Dorsolateral prefrontal cortex (tissue), 122 donors: ENCODE measurements at places on chromosomes 1 and 21.

DNA sequence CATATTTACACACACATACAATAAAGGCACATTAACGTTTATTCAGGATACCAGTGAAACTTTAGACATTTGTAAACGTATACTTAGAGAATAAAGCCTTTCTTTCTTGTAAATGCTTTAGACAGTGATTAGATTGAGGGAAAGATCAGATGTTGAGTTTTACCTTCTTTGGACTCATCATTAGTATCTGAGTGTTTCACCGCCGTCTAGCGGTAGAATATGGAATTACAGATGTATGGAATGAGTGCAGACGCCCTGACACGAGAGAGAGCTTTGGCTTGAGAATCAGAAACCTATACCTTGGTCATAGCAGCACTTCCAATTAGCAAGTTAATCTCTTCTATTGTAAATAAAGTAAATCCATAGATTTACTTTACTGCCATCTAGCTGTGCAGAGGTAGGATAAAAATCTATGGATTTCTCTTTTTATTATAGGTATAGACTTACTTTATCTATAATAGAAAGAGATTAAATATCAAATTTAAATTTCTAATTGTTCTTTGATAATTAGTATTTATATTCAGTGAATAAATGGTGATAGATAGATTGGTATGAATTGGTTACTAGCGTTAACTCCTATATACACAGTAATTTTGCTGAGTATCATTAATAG lies 12.6 kb downstream of the FLG2 start:
- DNase-seq = no peak

GRCh38 chr21:29470397-29470796 lies 171.7 kb downstream of the BACH1 start:
- DNase-seq = no peak

- DNase-seq = no peak
These were observed 42.9 kb upstream of the CD53 start for GRCh38 chr1:110829955-110830553.

DNA sequence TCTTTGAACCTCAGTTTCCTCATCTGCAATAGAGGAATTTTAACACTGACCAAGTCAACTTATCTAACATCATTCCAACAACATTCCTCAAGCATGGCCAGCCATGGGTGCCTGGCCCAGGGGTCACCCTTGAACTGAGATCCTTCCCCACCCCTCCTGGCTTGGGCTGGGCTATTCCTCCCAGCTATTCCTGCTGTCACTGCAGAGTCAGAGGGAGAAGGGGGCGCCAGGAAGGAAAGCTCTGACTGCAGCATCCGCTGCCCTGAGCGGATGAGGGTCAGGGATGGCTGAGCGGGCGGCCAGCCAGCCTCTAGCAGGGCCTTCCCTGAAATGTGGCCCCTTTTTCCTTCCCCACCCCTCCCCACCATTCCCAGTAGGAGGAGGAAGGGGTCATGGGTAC lies 3.1 kb downstream of the TINAGL1 start:
- DNase-seq = peak; percentile 1

GRCh38 chr1:187474336-187474735 lies 645.6 kb downstream of the PLA2G4A start:
- DNase-seq = no peak

GRCh38 chr1:209707308-209707707 lies 2.7 kb downstream of the HSD11B1 start:
- DNase-seq = no peak

DNA sequence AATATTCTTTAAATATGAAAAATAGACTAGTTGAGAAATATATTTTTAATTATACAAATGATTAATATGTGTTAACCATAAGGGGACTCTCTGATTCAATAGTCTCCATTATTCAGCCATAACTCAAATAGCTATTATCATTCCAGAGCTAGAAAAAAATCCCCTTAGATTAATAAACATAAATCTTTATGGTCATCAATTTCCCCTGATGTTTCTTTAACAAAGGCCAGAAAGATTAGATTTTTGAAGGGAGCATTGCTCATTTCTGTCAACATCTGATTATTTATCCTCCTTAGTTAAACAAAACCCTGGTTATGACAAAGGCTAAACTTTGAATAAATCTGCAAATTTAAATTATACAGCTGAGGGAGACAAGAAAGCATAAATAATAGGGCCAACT lies 215.7 kb downstream of the PLA2G4A start:
- DNase-seq = no peak

- no peak for DNase-seq
These were observed 16.7 kb upstream of the LSM10 start for GRCh38 chr1:36414384-36414783.

GRCh38 chr1:18322368-18323032 lies 158.2 kb upstream of the KLHDC7A start:
- DNase-seq = peak; percentile 45

DNA sequence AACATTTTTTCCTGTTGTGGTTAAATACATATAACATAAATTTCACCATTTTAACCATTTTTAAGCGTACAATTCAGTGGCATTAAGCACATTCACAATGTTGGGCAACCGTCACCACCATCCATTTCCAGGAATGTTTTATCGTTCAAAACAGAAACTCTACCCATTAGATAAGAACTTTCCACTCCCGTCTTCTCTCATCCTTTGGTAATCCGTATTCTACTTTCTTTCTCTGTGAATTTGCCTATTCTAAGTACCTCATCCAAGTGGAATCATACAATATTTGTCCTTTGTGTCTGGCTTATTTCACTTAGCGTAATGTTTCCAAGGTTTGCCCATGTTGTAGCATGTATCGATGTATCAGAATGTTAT lies 336.0 kb downstream of the RRAGC start:
- no peak for DNase-seq

DNA sequence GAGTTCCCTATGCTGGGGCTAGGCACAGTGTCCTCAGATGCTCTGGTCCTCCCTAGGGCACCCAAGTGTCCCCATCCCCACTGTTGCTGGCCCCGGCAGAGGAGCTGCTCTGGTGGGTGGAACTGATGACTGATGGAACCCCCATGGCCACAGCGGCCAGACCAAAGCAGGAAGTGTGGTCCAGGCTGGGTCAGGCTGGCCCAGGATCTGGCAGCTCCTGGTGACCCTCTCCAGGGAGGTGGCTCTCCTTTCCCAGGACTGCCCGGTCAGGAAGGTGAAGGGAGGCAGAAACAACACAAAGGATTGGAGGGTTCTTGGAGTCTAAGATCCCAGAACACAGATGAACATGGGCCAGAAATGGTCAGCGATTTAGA lies 1.1 kb downstream of the NKAIN1 start:
- no peak for DNase-seq

GRCh38 chr1:197464044-197464443 lies 196.0 kb downstream of the CRB1 start:
- DNase-seq = no peak

DNA sequence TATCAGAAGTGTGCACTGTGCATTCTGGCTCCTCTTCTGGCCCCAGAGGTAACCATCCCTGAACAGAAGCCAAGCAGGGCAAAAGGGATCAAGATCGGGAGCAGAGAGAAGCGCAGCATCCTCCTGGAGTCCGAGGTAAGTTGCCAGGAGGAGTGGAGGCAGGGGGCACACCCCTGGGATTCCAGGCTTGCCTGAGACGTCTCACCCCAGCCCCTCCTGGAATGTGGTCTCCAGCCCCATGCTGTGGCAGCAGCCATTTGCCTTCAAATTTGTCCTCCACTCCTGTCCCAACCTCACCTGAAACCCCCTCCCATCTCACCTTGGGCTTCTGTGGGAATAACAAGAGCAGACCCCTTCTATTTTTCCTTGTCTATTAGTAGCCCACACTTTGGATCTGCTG lies 10.1 kb downstream of the LRRC71 start:
- DNase-seq = no peak

- peak; percentile 74 for DNase-seq
These were observed 1.6 kb downstream of the COLGALT2 start for GRCh38 chr1:184035719-184036516.

DNA sequence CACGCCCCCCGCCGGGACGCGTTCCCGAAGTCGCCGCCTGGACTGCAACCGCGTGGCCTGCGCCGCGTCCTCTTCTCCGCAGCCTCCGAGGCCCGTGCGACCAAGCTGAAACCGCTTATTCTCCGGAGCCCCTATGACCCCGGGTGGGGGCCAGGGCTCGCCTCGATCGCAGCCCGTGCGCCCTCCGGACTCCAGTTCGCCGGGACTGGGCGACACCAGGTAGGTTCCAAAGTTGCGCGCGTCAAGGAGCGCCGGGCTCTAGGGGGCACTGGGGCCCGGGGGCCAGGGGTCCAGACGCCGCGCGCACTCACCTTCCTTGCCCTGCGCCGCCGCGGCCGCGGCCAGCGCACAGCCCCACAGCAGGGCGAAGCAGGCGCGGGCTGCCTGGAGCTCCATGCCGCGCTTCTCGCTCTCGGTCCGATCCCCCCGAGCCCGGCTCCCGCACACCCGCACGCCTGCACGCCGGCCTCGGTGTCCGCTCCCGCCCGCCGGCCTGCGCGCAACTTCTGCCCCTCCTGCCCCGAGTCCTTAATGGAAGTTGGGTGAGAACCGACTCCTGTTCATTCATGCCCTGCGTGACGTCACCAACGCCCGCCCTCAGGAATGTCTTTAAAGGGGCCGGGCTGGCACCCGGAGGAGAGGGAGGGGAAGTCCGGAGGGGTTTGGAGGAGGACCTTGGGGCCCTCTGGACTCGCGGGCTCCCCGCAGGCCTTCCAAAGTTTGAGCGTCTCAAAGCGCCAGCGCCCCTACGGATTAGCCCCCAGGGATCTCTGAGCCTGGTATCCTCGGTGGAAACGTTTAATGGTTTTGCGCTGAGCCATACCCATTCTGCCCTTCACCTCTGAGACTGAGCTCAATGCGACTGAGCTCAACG lies at the start of gene EPHA2:
TSS of gene EPHA2 (minus strand) at position 533 of the 874 bp plus-strand sequence. CDS start at position 396, 137 bp downstream.
- peak; percentile 51 for DNase-seq

- DNase-seq = no peak
These were observed 357.1 kb downstream of the DISC1 start for GRCh38 chr1:231983588-231984193.

DNA sequence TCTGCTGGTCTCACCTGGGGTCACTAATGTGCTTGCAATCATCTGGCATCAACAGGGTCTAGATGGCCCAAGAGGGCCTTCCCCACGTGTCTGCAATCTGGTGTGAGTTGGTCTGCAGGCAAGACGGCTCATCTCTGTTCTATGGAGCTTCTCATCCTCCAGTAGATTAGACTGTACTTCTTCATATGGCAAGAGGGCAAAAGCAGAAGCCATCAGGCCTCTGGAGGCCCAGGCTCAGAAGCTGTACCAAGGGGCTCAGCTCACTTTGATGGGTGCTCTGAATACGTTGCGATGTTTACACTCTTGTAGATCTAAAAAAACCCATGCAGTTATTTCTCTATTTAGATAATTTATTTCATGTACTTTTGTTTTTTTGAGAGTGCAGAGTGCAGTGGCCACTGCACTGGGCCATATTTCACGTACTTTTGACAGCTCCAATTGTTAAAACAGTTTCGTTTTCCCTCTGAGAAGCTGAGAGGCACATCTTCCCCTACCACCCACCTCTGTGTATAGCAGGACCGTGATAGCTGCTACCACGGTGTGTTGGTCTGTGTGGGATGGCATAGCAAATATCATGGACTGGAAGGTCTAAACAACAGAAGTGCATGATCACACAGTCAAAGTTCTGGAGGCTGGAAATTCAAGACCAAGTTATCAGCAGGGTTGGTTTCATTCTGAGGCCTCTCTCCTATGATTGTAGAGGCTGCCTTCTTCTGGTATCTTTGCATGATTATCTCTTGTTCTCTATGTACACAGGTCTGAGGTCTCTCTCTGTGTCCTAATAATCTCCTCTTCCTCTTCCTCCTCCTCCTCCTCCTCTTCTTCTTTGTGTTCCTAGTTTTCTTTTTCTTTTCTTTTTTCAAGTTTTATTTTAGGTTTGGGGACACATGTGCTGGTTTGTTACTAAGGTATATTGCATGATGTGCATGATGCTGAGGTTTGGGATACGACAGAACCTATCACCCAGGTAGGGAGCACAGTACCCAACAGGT lies 17.0 kb downstream of the CITED4 start:
- DNase-seq = no peak

DNA sequence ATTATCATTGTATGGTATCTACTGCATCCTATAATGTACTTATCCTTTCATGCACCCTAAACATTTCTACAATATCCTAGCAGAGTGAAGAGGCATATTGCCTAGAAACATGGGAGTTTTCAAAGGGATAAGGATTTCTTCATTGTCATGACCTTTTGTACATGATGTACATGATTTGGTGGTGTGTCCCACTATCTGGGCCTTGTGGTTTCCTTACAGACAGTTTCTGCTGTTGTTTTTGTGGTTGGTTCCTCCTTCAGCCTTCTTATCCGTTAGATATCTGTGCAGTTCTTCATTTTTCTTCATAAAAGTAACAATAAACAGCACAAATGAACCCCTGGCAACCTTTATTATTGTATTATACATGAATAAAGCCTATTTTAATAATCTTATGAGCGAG lies 70.4 kb upstream of the BACH1 start:
- DNase-seq = no peak

- DNase-seq = no peak
These were observed 24.6 kb upstream of the RAP1GAP start for GRCh38 chr1:21693732-21694131.

DNA sequence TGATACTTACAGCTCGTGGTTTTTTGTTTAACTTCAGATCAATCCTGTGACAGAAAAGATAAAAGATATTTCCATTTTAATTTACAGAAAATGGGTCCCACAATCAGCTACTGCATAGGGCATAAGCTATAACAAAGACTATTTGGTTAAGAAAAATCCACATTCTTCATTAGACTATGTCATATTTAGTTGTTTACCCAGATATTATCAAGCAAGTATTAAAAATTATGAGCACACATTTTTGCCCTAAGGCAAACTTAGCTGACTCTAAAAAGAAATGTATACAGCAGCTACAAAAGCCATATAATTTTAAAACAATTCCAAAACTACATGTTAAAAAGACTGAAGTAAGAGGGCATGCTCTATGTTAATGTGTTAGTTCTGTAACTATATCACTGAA lies 18.7 kb downstream of the MEAF6 start:
- no peak for DNase-seq

GRCh38 chr1:40723196-40723955 lies 31.9 kb downstream of the NFYC start:
- no peak for DNase-seq

- no peak for DNase-seq
These were observed 1412.7 kb downstream of the KCNT2 start for GRCh38 chr1:195195423-195196057.

- DNase-seq = no peak
These were observed 59.0 kb downstream of the UBE2T start for GRCh38 chr1:202282596-202283283.

DNA sequence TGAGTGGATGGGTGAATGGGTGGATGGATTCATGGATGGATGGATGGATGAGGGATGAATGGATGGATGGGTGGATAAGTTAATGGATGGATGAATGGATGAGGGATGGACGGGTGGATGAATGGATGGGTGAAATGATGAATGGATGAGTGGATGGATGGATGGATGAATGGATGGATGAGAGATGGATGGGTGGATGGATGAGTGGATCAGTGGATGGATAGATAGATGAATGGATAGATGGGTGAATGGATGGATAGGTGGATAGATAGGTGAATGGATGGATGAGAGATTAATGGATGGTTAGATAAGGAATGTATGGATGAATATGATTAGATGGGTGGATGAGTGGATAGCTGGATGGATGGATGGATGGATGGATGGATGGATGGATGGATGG lies 313.5 kb downstream of the NPHP4 start:
- no peak for DNase-seq

- DNase-seq = no peak
These were observed 35.7 kb upstream of the CLSTN1 start for GRCh38 chr1:9859281-9860014.

GRCh38 chr1:31485166-31485565 lies 72.2 kb downstream of the SERINC2 start:
- DNase-seq = no peak

- DNase-seq = no peak
These were observed 3.5 kb upstream of the IVL start for GRCh38 chr1:152904688-152905440.
